Kidney capillary endothelial cell (primary cell): ENCODE measurements at places on chromosomes 12 and 14.

DNA sequence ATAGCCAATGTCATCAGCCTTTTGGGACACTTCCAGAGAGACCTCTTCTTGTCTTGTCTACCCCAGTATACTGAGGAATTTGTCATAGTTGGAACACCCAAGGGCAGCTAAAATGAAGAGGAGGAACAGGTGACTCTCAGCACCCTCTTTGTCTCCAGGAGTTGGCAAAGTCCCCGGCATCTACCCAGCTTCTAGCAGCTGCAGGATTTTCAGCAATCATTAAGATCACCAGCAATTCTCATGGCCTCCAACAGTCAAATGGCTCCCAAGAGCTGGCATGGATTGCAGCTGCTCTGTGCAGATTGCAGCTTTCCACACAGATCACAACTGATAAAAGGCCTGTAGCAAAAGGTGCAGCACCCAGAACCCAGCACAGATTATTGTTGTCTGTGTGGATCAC, 32.9 kb downstream of the RERGL start:
- no peak for DNase-seq

- DNase-seq = no peak
These were observed 77.9 kb upstream of the PLXNC1 start for GRCh38 chr12:94070520-94070919.

GRCh38 chr12:68451261-68452077, 119.3 kb upstream of the MDM1 start:
- peak; percentile 15 for DNase-seq

DNA sequence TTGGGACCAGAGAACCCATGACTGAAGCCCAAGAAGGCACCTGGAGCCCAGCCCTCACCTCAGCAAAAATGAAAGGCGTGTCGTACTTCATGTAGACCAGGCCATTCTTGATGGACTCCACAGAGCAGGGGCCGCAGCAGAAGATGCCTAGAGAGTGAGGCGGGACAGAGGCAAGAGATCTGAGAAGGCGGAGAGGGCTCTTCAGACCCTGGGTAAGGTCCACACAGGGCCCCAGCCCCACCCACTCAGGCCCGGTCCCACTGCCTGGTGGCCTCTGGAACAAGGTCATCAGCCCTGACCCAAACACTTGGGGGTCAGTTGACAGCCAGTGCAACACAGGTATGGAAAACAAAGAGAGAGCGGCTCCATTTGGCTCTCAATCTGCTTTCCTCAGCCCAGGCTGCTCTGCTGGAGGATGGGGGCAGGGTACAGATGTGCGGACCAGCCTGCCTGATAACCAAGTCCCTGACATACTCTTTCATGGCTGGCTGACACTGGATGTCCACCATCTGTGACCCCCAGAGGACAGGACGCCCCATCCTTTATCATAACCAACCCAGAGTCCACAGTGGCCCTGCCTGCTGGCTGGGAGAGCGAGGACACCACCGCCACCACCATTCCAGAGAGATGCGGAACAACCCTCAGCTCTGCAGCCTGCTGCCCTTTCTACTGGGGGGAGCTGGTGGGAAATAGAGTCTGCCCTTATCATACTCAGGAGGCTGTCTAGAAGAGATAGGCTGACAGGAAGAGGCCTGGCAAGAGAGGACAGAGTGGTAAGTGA, 6.9 kb downstream of the TGM1 start:
- no peak for DNase-seq

GRCh38 chr14:94056579-94057308, 24.3 kb downstream of the DDX24 start:
- no peak for DNase-seq

DNA sequence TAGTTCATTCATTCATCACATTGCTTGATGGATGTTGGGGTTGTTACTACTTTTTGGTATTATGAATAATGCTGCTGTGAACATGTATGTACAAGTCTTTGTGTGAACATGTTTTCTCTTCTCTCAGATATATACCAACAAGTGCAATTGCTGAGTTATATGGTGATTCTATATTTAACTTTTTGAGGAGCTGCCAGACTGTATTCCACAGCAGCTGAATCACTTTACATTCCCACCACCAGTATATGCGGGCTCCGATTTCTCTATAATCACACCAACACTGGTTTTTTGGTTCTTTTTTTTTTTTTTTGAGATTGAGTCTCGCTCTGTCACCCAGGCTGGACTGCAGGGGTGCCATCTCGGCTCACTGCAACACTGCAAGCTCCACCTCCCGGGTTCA, 22.2 kb upstream of the PLEKHG6 start:
- DNase-seq = no peak

- DNase-seq = peak; percentile 21
These were observed 496.4 kb downstream of the PCNX1 start for GRCh38 chr14:71403656-71404055.

DNA sequence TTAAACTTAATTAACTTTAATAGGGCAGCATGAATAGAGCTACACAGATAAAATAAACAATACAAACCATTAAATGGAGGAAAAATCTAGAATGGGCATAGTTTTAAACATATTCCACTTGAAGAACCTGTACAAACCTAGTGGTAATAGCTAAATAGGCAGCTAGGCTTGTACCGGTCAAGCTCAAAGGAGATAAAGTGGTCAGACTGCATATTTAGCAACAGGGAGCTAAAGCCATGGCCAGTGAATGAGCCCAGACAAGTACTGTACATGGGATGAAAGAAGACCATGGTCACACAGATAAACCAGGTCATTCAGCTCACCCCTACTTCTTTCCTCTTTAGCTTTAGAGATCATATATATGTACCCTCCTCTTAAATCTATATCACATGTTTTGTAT, 186.6 kb upstream of the KRR1 start:
- DNase-seq = no peak

GRCh38 chr14:98230411-98230810, 1041.6 kb downstream of the BCL11B start:
- no peak for DNase-seq

- no peak for DNase-seq
These were observed 1934.2 kb upstream of the SEL1L start for GRCh38 chr14:83467811-83468210.

GRCh38 chr14:22509036-22509709, 79.9 kb downstream of the DAD1 start:
- no peak for DNase-seq

GRCh38 chr12:53299454-53300180, at the start of gene MYG1:
MYG1 (plus strand) TSS chr12:53299695; CDS start chr12:53299738, 43 bp downstream.
- DNase-seq = peak; percentile 81

- DNase-seq = peak; percentile 19
These were observed 748 bp downstream of the MAPKAPK5 start for GRCh38 chr12:111842556-111843396.

GRCh38 chr14:36281309-36281708, 39.1 kb downstream of the MBIP start:
- DNase-seq = no peak

- DNase-seq = peak; percentile 57
These were observed 20.5 kb upstream of the ITPR2 start for GRCh38 chr12:26853303-26854030.

- no peak for DNase-seq
These were observed 38.2 kb upstream of the RIC8B start for GRCh38 chr12:106736051-106736957.

DNA sequence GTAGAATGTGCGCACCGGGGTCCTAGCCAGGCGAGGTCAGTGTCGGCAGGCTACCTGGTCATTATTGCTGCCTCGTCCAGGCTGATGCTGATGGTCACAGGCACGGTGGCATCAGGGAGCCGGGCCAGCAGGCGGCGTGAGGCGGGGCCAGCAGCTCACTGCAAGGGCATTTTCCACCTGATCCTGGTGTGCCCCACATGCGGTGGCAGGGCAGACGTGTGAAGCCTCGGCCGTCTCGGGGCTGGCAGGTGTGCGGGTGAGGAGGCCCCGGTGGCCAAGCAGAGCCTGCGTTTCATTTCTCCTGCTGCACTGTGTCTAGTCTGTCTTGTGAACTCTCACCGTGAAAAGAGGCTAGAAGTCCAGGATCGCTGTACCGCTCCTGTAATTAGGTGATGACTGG, 12.0 kb upstream of the AMN start:
- DNase-seq = no peak

GRCh38 chr12:98823012-98823411, 177.9 kb downstream of the APAF1 start:
- no peak for DNase-seq

DNA sequence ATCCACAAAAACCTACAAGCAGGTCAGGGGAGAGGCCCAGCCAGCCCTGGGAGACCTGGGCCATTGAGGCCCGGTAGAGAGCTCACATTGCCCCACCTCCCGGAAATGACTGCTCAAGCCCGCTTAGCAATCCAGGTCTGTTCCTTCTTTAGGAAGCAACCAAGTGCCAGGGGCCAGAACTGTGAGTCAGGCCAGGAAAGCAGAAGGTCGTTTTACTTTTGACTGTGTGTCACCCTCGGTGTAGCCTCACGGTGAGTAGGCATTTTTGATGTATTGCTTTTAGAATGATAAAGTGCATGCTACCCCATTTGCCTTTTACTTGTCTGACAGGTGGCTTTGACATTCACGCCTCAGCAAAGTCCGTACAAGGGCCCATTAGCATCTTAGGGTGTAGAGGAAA, 25.4 kb upstream of the PWP1 start:
- peak; percentile 46 for DNase-seq

- DNase-seq = no peak
These were observed 31.3 kb upstream of the VSX2 start for GRCh38 chr14:74207943-74208342.

DNA sequence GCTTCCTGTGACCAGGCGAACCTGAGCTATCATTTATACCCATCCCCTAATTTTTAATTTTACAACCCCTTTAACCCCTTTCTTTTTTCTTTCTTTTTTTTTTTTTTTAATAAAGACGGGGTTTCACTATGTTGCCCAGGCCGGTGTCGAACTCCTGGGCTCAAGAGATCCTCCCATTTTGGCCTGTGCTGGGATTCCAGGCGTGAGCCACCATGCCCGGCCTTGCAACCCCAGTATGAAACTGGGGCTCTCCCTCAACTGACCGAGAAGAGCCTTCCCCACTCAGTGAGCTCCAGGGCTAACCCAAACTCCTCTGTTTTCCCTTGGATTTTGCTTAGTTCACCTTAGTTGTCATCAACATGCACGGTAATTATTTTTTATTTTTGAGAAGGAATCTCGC, 992 bp downstream of the CPSF2 start:
- DNase-seq = no peak

DNA sequence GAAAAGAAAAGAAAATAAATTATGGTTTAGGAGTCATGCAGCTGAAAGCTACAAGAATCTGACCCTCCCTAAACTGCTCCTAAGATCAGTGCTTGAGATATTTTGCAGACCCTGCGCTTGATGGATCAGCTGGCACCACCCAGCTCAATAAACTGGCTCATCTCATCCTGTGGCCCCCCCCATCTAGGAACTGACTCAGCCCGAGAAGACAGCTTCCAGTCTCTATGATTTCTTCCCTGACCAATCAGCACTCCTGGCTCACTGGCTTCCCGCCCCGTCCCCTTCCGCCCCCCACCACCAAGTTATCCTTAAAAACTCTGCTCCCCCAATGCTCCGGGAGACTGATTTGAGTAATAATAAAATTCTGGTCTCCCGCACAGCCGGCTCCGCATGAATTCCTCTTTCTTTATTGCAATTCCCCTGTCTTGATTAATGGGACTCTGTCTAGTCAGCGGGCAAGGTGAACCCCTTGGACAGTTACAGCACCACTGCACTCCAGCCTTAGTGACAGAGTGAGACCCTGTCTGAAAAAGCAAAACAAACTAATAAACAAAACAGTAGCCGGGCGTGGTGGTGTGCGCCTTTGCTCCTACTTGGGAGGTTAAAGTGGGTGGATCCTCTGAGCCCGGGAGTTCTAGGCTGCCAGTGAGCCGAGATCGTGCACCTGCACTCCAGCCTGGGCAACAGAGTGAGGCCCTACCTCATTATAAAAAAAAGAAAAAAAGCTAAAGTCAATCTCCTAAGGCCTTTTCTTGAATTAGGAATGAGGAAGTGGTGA, 24.5 kb upstream of the SPTLC2 start:
- peak; percentile 44 for DNase-seq

DNA sequence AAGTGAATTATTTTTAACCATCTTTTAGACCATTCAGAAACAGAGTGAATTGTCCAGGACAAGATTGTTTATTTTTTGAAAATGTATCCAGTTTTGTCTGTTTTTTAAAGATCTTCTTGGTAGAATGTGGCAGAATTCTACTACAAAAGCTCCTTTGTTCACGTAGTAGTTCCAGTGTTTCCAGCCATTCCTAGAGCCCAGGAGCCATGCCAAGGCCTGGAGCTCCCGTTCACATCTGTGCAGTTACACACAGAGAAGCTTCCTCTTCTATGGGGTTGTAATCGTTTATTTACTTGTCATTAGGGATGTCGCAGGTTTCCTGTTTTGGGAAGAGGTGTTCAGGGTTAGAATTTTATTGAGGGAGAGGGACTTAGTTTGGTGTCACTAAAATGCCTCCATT, 409.8 kb downstream of the NPAS3 start:
- no peak for DNase-seq

GRCh38 chr12:99476956-99477355, 170.6 kb upstream of the GARIN6 start:
- DNase-seq = no peak

- peak; percentile 52 for DNase-seq
These were observed 62.1 kb upstream of the TRIM9 start for GRCh38 chr14:51157012-51157411.

- no peak for DNase-seq
These were observed 323.5 kb downstream of the DAD1 start for GRCh38 chr14:22265319-22266141.

- DNase-seq = no peak
These were observed 39.0 kb downstream of the SLC38A4 start for GRCh38 chr12:46786774-46787173.

DNA sequence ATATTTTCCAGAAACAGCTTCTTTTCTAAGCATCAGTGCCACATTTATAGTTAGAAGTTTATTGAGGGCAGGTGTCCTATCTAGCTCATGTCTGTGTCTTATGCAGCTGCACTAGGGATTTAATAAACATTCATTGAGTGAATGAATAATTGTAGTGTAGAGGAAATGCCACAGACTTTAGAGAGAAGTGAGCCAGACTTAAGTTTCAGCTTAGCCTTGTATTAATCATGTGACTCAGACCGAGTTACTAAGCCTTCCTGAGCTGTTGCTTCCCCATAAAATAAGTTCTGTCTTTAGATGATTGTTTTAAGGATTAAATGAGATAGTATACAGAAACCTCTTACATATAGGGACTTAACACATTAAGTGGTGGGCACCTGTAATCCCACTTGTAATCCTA, 236.1 kb upstream of the DDHD1 start:
- peak; percentile 60 for DNase-seq
